ENCODE measurements at places on chromosomes 4 and X.

DNA sequence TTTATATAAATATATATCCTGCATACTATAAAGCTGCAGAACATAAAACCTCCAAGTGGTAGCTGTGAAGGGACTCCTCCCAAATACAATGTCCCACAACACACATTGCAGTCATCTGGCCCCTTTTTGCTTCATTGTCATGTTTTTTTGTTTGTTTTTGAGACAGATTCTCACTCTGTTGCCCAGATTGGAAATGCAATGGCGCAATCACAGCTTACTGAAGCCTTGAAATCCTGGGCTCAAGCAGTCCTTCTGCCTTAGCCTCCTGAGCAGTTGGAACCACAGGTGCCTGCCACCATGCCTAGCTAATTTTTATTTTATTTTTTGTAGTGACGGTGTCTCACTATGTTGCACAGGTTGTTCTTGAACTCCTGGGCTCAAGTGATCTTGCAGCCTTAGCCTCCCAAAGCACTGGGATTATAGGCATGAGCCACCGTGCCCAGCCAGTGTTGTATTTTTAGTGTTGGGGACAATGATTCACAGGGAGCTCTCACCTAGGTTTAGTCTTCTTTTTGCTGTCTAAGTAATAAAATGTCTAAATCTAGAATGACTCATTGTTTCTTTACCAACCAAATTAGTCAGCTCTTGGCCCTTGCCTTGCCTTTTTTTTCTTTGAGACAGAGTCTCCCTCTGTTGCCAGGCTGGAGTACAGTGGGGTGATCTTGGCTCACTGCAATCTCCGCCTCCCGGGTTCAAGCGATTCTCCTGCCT, 24.0 kb upstream of the XIAP start:
- no peak for DNase-seq

GRCh38 chr4:139734201-139734874, 68.7 kb downstream of the MGST2 start:
- no peak for DNase-seq

DNA sequence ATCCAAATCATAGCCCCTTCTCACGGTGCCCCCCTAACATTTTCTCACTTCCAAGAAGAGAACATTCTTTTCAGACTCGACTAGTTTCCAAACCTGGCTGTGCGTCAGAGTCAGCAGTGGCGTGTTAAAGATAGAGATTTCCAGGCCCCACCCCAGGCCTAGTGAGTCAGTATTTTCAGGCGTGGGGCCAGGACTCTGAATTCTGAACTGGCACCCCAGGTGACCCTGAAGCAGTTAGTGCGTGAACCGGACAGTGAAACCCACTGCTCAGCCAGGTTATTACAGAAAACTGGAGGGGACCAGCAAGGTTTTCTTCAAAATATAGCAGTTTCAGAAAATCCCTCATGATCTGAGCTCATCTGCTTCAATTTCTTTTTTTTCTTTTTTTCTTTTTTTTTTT, 35.0 kb upstream of the BCOR start:
- DNase-seq = no peak

DNA sequence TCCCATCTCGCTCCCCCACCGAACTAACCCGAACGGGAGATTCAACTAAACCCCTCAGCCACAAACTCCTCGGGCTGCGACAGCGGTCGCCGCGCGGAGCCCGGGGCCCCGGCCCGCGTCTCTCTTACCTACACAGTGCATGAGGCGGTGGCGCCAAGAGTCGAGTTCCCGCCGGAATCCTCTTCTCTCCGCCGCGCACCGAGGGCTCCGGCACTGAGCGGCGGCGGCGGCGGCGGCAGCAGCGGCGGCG, 160 bp downstream of the LCORL start:
- DNase-seq = no peak

DNA sequence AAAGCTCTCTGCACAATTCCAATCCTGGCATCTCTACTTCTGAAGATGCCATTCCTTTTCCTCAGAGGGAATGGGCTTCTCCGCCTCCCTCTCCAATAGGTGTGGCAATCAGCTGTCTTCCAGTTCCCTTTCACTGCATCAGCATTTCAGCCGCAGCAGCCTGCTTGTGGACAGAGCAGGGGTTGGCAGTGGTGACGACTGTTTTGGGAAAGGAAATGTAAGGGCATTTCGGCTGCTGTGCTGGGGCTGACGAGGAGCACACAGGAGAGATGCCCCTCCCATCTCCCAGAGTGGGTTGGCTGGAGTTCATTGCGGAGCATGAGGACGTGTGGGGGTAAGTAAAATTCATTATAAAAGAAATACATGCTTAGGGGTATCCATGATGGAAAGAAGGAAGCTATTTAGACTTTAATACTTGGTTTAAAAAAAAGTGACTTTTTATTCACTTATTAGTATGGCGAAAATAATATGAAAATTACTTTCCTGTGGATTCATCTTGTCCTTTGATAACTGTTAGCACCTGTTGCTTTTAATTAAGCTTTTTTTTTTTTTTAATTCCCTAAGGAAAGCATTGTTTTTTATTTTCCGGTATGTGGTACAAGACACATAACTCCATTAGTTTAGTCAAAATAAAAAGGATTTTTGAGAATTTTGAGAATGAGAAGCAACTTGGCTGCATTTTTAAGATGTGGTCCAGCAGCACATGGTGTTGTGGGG, at the start of gene LIMCH1:
TSS of gene LIMCH1 (plus strand) at position 141 of the 717 bp plus-strand sequence. CDS start 67,839 bp downstream, outside the sequence.
- DNase-seq = no peak

DNA sequence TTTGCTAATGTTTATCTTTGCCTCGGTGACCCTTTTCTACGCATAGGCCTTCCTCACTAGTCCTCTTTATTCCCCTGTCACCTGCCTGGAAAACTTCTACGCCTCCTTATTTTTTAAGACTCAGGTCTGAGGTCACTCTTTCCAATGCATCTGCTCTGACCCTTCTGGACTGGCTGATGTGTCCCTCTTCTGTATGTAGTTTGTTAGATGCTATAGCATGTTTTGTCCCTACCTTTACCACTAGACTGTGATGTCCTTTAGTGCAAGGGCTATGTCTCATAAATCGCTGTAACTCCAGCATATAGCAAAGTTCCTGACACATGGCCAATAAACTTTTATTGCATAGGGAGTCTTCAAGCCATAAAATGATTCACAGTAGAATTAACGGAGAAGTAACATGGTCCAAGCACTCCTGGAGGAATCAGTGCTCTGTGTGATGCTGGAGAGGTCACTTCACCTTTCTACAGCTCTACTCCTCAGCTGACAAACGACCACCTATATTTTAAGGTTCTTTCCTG, 872.5 kb upstream of the SLIT2 start:
- no peak for DNase-seq

- DNase-seq = no peak
Observed at GRCh38 chr4:7183161-7183560, 9.2 kb upstream of the SORCS2 start.

GRCh38 chrX:42934020-42934726, 156.2 kb upstream of the PPP1R2C start:
- no peak for DNase-seq

GRCh38 chrX:154401045-154401799, 3.0 kb downstream of the RPL10 start:
- DNase-seq = no peak

DNA sequence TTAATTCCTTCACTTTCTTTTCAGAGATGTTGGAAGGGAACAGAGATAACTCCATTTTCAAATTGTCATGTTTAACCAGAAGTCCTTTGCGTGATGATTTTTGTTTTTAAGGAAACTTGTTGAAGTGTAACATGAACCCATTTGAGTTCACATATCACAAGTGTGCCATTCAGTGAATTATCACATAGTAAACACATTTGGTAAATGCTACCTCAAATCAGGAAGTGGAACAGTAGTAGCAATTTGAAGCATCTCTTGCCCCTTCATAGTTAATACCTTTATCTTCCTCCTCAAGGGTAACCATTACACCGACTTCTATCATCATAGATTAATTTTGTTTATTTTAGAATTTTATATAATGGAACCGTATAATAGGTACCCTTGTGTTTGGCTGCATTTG, 35.8 kb downstream of the KDM6A start:
- no peak for DNase-seq

GRCh38 chrX:155009994-155010472, 12.5 kb downstream of the F8 start:
- no peak for DNase-seq

GRCh38 chr4:48173056-48173991, 39.3 kb upstream of the TXK start:
- DNase-seq = no peak

GRCh38 chrX:7542587-7543380, 300.2 kb upstream of the VCX start:
- DNase-seq = no peak

DNA sequence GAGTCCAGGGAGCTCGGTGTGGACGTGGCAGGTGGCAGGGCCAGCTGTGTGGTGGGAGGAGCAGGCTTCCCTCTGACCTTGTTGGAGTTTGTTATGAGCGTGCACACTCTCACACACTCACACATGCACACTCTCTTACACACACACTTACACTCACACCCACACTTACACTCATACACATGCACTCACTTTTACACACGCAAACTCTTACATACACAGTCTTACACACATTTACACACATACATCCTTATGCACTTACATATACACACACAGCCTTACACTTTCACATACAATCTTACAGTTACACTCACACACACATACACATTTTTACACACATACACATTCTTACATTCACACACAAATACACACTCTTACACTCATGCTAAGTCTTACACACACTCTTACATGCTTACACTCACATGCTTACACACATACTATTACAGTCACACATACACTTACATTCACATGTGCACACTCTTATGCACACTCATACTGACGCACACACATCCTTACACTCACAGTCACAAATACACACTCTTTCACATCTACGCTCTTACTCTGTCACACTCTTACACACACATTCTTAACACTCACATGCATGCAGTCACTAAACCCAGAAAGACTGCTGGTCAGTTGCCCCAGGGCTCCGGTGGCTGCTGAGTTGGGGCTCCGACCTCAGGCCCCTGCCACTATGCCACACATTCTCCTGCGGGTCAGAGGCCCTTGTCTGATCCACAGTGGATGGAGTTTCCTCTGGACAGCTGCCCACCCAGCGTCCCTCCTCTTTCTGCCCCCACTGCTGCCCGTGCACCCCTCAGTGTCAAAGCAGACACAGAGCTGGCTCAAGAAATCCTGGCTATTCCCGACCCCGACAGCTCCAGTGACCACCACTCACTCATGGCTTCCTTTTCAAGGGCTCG, 95.8 kb downstream of the ADRA2C start:
- no peak for DNase-seq

DNA sequence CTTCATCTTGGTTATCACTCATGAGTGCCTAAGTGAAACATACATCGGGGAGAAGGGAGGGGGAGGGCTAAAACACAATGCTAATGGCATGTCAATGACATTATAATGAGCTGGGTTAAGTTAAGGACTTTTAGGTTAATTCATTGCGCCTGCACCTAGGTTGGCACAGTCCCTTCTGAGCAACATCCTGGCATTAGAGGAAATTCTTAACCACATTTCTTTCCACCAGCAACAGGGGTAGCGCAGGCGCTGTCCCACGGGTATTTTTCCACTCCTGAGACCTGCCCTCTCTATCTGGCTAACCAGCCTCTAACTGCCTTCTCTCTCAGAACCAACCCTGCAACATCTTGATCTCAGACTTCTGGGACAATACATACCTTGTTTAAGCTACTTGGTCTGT, 39.0 kb upstream of the PROM1 start:
- no peak for DNase-seq

DNA sequence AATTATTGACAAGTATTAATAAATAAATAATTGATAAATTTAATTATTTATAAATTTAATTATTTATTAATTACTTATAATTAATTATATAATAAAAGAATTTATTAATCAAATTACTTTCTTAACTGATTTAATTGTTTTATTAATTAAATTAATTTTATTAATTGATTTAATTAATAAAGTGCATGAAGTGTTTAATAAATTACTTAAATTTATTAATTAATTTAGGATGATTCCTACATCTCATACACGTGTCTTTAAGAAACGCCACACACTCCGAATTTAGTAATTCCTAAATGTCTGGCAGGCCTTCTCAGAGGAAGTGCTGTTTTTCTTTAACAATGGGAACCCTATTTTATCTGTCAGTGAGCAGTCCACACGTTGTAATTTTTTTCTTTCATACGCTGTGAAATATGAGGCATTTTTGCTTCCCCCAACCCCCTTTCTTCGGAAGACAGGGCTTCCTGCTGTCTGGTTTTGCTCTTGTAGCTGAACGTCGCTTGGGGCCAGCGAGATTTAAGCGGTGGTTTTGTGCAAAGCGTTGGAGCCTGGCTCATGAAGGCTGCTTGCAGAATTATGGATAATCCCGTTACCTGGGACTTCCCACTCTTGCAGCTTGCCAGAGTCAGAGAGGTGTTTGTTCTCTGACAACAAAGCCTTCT, 46.8 kb downstream of the CRLF2 start:
- no peak for DNase-seq

GRCh38 chrX:20712811-20713210, 446.1 kb upstream of the RPS6KA3 start:
- DNase-seq = no peak

DNA sequence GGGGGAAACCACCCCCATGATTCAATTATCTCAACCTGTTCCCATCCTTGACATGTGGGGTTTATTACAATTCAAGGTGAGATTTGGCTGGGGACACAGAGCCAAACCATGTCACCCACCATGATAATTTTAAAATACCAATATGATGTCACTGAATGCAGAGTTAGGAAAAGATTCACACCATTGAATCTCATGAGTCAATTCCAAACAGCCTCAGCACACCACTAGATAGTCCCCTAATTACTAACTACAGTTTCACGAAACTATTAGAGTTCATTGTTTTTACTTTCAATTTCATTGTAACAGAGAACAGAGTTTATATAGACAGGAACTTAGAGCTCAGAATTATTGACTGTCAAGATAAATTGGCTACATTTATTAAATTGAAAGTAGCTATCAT, 410.2 kb downstream of the FAM47A start:
- DNase-seq = no peak

DNA sequence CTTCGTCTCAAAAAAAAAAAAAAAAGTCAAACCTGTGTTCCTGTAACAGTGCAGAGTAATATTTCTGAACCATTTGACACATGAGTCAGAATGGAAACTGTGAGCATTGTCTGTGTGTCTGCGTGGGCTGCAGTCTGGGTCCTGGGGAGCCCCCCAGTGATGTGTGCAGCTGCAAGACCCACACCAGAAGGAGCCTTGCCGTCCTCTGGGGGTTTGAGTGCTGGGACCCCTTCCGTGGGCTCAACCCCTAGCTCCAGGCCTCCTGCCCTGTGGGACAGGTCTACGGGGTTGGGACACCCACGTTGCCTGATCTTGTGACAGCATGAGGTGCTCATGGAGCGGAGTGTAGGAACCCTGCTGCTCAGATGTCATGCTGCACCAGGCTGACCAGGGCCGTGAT, 43.7 kb downstream of the DDX3X start:
- DNase-seq = no peak

- no peak for DNase-seq
Observed at GRCh38 chrX:119686087-119686691, 6.8 kb downstream of the SEPTIN6 start.
